Activated CD4-positive, alpha-beta T cell treated with anti-CD3 and anti-CD28 coated beads, Interleukin-2, amount 10 ng/mL, durations not matched to agents 7 days and 5 days (primary cell): ENCODE measurements at places on chromosomes 4 and X. TPM values are rescaled to one million over a fixed set of nuclear protein-coding genes. Genes with fewer than 3 reads are reported as not detected.

GRCh38 chr4:41784191-41784979 is 35.9 kb upstream of the PHOX2B start:
- DNase-seq, result no peak

DNA sequence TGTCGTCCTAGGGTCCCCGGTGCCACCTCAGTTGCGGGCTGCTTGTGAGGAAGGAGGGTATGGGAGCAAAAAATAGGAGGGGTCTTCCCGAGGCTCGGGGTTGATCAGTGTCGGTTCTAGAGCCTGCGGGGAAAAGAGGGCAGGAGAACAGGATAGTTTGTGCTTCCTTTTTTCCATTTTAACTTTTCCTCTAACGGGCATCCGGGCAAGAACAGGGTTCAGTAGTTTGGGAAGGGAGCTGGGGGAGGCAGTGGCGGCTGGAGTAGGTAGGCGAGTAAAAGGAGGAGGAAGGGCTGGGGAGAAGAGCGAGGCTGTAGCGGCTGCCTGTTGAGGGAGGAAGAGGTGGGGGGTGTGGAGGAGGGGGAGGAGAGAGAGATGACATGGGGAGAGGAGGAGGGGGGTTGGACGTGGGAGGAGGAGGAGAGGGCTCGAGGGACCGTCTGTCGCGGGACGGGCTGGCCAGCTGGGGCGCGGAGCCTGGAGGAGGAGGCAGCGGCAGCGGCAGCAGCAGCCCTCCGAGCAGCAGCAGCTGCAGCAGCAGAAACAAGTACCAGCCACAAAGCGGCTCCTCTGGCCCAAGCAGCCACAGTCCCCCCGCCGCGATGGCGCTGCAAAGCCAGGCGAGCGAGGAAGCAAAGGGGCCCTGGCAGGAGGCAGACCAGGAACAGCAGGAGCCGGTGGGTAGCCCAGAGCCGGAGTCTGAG is at the start of gene SLC16A2:
SLC16A2 (plus strand) TSS at position 458 of the 704 bp plus-strand sequence; CDS start at position 603, 145 bp downstream.
- DNase-seq, result peak; percentile 14

The HAND2 gene
- total RNA-seq, result not detected

GRCh38 chrX:15616531-15616930 is 15.8 kb upstream of the ACE2 start:
- DNase-seq, result no peak

DNA sequence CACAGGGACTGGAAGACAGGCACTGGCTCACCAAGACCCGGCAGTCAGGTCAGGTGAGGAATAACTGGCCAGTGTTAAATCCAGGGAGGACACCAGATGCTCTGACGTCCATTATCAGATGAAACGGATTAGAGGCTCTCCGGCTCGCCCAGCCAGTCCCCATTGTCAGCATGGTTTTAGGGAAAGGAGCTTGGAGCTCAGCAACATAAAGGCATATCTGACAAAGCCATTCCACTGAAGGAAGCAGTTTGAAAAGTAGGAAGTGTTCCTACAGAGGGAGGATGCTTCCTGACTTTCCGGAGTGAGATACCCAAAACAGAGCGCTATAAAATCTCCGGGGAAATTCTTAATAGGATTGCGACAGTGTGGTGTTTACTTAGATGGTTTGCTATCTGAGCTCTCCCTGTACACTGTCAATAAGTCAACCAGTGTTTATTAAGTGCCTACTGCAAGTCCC is 14.8 kb downstream of the NDNF start:
- no peak for DNase-seq

- no peak for DNase-seq
Measured at GRCh38 chr4:25421816-25422525, 44.9 kb downstream of the ANAPC4 start.

DNA sequence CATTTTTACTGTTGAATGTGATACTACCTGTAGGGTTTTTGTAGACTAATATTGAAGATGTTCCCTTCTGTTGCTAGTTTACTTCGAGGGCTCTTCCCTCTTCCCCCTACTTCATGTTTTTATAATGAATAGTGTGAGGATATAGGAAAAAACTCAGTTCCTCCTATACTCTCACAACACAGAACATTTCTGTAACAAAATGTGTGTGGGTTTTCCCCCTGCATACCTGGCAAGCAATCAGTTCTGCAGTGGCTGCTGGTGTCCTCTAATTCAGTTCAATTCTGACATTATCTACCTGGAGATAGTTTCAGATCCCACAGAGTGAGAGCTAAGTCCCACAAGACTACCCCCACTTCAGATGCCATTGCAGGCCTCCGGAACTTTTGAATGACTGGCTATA is 107.9 kb downstream of the KDM6A start:
- DNase-seq, result no peak

The MGAT4D gene
- total RNA-seq, result not detected

DNA sequence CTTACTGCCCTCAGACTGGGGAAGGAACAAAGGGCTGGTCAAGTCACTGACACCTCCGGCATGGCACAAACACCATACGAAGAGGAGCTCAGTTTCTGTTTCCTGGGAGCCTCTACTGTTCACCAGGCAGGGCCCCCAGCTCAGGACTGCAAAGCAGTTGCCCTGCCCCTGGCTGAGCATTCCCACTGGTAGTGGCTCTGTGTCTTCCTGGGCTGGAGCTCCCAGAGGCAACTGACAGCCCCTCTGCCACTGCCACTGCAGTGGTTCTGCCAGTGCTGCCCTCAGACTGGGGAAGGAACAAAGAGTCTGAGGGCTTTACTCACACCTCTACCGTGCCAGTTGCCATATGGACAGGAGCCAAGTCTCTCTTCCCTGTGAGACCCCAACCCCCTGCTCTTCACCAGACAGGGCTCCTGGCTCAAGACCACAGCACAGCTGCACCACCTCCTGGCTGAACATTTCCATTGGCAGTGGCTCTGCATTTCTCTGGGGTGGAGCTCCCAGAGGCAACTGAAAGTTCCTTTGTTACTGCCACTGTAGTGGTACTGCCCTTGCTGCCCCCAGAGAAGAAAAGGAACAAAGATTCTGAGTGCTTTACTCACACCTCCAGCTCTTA is 67.9 kb downstream of the SMARCA5 start:
- no peak for DNase-seq

DNA sequence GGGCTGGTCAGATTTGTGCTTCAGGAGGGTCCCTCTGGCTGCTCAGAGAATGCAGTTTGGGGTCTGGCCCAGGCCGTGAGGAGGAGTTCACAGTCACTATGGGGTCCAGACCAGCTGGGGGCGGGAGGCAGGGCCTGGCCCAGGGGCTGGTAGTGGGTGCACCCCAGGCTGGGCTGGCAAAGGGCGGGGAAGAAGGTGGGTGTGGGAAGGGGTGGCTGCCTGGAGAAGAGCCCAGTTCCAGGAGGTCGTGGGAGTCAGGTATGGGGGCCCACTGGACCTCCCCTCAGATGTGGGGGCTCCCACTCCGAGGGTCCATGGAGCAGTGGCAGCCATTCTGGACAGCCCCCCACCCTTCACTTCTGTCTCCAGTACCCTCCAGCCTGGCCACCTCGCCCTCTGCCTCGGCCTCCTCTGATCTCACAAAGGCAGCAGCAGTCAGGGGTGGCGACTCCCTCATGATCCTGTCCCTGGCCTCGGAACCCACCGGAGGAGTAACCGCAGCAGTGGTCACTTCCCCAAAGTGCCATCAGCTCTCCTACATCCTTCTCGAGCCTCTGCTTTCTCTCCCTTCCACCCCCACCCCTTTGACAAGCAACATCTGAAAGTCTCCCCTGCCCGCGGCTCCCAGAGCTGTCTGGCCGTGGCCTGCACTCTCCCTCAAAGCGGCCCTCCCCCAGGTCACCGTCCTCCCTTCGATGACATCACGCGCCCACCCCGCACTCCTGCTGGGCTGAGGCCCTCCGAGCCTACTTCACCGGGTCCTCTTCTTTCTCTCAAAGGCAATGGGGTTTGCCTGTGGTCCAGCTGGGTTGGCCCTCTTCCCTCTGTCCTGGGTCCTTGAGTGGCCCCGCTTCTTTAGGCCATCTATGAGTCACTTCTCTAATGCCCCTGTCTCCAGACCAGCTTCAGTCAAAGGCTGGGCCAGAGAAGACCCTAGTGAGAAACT is 1.7 kb upstream of the SLC6A8 start:
- no peak for DNase-seq

The CENPVL2 gene
- not detected for total RNA-seq

DNA sequence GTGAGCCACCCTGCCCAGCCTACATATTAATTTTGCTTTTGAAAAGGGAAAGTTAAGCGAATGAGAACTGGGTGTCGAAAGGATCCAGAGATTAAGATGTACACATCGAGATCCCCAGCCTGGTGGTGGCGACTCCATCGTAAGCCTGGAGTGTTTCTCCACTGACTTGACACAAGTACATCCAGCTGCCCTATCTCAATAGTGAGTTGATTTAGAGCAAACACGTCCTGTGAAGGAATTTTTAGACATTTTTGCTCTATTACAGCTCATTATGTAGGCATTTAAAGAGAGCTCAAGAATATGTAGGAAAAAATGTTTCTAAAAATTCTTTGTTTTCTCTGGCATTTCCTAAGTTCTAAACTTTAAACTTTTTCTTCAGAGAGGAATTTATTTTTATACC is 11.7 kb upstream of the CLDN34 start:
- no peak for DNase-seq

- no peak for DNase-seq
Measured at GRCh38 chrX:65196758-65197360, 220.6 kb upstream of the ZC4H2 start.

DNA sequence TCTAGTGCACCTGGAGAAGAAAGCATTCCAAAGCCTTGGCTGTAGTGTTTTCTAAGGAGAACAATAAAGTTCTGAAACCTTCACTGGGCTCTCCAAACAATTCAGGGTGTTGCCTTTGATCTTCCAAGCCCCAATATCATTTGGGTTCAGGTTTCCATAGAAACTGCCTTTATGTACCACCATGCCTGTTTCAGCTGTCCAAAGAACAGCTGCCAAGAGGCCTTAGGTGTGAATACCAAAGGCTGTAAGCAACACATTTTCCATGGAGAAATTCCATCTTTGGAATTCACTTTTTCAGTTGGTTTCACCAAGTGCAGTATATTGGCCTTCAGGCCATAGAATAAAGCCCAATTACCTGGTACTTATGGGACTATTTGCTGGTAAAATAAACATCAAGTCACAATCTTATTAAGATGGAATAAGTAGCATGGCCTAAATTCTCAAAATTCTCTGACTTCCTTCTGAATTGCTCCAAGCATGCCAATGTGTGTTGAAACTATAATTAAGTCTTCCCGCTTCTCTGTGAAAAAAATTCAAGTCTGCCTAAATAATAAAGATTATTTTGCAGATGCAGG is 61.9 kb downstream of the COX18 start:
- DNase-seq, result no peak

GRCh38 chr4:118884716-118885115 is 3.9 kb upstream of the SYNPO2 start:
- DNase-seq, result no peak

DNA sequence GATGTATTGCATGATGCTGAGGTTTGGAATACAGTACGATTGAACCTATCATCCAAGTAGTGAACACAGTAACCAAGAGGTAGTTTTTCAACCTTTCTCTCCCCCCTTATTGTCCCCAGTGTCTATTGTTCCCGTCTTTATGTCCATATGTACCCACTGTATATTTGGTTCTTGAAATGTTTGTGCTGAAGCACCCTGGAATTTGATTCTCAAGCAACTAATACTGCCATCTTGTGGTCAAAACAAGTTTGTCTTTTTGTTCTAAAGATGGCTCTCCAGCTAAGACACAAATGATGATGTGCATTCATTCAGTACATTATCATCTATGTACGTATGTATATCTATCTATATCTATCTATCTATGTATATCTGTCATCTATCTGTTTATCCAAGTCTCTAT is 33.5 kb upstream of the DCX start:
- no peak for DNase-seq

The OGT gene
- total RNA-seq, result 345 TPM

The RHOXF2B gene
- not detected for total RNA-seq

- no peak for DNase-seq
Measured at GRCh38 chr4:101071241-101071640, 276.1 kb downstream of the PPP3CA start.

- no peak for DNase-seq
Measured at GRCh38 chrX:44975666-44976263, 102.8 kb downstream of the KDM6A start.

The RENBP gene
- total RNA-seq, result 14.2 TPM

DNA sequence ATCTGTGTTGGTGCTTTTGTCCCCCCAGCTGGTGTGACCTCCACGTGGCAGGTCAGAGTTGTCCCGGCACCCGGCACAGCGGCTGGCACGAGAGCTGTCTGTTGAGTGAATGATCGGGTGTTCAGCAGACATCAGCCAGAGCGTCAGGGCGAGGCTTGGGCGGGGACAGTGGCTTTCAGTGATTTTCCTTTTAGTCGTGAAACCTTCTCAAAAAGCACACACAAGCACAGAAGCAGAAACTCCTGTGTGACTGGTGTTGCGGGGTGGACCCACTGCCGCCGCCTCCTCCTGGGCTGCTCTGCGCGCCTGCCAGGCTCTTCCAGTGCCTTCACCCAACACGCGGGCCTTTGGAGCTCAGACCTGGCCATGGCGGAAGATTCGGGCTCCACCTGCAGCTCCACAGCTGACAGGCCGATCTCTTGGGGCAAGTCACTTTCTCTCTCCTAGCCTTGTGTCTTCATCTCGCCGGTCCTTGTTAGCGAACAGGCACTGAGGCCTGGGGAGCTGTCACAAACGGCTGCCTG is 51.4 kb upstream of the HGFAC start:
- DNase-seq, result no peak

DNA sequence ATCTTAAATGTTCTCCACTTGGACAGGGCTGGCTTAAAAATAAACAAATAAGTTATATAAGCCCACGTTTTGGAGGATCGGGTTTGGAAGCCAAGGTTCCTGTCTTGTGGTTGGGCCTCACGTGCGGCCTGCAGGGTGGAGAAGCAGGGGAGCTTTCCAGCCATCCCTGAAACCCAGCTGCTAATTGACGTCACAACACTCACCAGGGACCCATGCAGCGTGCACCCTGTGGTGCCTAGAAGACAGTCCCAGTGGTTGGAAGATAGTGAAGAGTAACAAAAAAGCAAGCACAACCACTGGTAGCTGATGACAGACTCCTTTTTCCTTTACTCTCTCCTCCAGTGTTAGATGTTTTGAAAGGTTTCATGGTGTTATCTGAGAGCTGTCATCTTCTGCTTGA is 142.0 kb upstream of the RBPJ start:
- no peak for DNase-seq

The ANXA10 gene
- not detected for total RNA-seq

DNA sequence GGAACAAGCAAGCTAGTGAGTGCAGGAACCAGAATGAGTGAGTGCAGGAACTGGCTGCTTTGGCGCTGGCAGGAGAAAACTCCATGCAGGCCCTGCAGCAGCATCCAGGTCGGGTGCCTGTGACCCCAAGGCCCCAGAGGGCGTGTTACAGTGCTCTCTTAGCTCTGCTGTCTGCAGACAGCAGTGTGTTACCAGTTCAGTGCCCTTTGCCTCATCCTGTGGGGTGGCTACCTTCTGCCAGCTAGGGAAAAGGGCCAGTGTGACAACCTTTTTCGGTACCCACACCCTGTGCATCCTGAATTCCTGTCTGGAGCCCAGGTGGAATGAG is 202.3 kb upstream of the SMIM31 start:
- DNase-seq, result no peak

The TMSB15B gene
- total RNA-seq, result 8.7 TPM

GRCh38 chr4:91997045-91997444 is 306.7 kb upstream of the GRID2 start:
- DNase-seq, result no peak

GRCh38 chr4:119110121-119110520 is 25.5 kb upstream of the MYOZ2 start:
- no peak for DNase-seq
